ENCODE measurements at places on chromosomes 4 and X.
A peak's percentile ranks its signal among the peaks of the same experiment; 100 is the strongest.

- no peak for DNase-seq
Measured at GRCh38 chr4:153166716-153167501, 37.3 kb upstream of the TRIM2 start.

- DNase-seq = no peak
Measured at GRCh38 chrX:96455078-96455477, 229.6 kb upstream of the DIAPH2 start.

- DNase-seq = no peak
Measured at GRCh38 chr4:41437111-41437536, 100.8 kb upstream of the LIMCH1 start.

DNA sequence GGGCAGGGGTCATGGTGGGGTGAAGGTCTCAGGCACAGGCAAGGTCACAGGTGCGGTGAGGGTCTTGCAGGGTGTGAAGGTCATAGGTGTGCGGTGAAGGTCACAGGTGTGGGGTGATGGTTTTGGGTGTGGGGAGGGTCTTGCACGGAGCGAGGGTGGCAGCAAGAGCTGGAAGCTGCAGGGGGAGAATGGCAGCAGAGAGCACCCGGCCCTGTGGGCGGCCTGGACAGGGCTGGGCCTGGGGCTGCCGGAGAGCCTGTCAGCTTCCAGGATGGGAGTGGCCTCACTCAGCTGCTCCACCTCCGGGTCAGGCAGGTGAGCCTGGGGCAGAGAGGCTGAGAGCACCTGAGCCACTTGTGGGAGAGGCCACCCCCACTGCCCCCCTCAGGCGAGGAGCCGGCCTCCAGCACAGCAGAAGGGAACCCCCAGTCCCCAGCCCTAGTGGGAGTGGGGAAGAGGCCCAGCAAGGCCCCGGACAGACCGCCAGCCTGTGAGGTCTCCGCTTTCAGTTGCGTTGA lies 1.5 kb downstream of the MSANTD1 start:
- DNase-seq = no peak

- DNase-seq = no peak
Measured at GRCh38 chr4:127335073-127335620, 297.6 kb upstream of the INTU start.

DNA sequence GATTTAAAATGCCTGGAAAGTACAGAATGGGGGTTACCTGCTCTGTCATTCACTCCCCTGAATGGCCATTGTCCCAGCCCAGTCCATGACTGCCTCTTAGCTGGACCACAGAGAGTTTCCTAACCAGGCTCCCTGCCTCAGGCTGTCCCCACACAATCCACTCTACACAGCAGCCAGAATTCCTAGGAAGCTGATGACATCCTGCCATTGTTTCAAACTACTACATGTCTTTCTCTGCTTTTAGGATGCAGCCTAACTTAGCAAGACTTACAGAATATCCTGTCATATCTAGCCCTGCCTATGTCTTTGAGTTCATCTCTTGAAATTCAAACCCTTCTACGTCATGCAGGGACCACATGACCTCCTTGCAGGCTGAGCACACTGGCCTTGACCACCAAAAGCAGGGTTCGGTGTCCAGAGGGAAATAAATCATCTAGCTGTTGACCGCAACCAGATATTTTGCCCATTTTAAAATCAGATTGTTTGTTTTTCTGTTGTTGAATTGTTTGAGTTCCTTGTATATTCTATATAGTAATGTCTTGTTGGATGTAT lies 16.1 kb upstream of the CRMP1 start:
- no peak for DNase-seq

DNA sequence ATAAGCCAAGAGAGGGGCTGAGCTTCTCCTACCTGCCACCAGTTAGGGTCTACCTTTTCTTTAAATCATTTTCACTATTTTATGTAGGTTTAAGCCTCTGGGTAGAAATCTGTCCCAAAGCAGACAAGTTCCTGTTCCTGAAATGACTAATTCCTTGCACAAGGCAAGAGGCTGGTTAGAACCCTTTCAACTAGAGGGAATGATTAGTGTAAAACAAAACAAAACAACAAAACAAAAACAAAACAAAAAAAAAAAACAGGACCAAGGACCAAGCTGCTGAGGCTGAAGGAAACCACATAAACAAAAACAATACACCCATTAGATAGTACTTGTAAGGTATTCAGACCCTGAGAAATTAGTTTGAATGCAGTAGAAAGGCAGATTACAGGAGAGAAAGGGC lies 62.7 kb downstream of the MAML3 start:
- DNase-seq = no peak

DNA sequence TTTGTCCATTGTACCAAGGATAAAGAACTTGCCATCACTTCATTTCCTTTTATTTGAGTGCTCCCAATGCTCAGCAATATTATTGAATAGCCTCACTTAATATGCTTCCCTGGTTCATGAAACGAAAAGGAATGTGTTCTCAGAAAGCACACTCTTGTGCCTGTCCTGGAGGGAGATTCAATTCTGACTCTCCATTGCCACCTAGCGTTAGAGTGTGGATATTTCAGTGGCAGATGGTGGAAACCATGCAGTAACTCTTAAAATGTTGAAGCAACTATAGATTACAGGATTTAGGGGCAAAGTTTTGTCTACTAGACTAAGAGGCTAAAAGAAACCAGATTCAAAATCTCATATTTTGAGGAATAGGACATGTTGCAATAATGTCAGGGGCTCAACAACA lies 36.0 kb downstream of the GAB3 start:
- DNase-seq = peak; percentile 69

GRCh38 chrX:68827848-68828624 lies 785 bp upstream of the EFNB1 start:
- peak; percentile 73 for DNase-seq

DNA sequence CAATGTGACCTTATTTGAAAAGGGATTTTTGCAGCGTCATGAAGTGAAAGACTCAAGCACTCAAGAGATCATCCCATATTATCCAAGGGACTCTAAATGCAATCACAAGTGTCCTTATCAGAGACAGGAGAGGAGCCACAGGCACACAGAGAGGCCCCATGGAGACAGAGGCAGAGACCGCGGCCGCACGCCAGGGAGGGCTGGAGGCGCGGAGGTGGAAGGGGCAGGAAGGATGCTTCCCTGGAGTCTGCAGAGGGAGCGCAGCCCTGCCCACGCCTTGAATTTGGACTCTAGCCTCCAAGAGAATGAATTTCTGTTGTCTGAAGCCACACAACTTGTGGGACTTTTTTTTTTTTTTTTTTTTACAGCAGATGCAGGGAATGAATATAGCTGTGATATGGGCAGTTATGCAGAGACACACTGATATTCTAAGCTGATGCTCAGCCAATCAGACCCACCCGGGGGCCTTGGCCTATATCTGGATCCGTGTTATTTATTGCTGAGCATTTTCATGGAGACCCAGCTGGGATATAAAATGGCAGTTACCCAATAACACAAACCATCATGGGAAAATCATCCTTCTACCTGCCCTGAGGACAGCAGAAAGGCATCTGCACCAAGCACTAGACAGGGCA lies 244.8 kb upstream of the PSAPL1 start:
- no peak for DNase-seq

- no peak for DNase-seq
Measured at GRCh38 chr4:5238173-5238572, 186.9 kb downstream of the STK32B start.

DNA sequence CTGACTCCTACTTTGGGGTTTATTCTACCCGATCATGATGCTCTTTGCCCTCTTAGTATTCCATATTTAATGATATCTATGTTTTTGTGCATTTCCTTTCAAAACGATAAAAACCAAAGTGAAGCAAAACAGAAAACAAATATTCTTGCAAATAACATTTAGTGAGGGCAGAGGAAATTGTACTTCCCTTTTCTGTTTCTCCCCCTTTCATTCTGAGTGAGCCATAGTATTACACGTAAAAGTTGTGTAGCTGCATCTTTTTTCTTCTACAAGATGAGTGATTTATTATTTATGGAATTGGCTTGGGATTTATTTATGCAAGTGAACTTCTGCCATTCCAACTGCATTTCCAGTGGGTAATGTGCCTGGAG lies 109.9 kb downstream of the AFF2 start:
- no peak for DNase-seq

GRCh38 chr4:68490826-68491457 lies 43.7 kb downstream of the TMPRSS11E start:
- DNase-seq = peak; percentile 9

DNA sequence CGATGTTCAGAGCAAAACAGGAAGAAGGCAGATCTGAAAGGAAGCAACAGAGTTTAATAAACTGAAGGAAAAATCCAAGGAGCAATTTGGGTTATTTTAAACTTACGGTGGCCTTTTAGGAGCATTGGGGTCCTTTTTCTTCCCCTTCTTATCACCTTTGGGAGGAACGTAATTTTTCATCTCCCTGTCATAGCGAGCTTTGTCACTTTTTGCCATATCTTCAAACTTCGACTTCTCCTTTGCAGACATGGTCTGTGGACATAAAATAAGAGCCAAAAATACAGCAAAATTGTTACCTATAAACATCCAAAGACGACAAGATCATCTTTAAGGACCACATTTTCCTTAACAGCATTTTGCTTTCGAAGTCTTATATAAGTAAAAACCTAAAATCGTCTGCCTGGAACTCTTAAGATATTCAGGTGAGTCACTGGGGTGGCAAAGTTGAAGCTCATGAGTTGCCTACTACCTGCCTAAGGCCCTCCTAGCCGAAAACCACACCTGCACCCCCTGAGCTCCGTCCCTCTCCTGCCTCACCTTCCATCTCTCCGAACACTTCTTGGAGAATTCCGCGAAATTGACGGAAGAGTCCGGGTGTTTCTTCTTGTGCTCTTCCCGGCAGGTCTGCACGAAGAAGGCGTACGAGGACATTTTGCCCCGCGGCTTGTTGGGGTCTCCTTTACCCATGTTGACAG lies 1.0 kb downstream of the HMGB2 start:
- peak; percentile 63 for DNase-seq

DNA sequence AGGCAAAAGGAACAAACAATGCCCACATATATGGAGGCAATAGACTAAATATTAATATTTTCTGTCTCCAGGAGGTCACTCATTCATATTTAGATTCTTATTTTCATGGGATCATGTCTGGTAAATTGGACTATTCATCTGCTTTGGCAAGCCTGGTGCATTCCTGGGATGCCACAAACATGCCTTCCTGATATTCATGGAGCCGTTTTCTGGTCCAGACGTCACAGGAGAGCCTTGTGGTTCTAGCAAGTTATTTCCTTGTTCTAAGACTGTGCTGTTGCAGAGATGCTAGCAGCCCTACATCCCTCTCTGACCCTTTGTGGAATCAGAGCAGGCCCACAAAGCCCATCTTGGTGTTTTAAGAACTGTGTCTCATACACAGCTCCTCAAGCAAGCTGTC lies 16.1 kb upstream of the EXOSC9 start:
- DNase-seq = no peak

DNA sequence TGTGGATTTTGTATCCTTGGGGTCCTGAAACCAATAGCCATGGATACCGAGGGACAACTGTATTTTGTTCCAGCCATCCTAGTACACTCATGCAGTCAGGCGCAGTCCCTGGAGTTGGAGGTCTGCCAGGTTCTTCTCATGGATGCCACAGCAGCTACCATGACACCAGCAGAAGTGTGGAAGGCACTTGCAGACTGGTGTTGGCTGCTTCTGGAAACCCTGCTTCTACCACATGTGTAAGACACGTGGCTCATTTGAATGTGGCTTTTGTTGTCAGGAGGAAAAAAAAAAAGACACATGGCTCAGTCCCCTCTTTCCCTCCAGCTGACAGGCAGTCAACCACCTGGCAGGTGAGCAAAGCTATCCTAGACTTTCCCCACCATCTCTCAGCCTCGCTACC lies 19.4 kb downstream of the DRD5 start:
- DNase-seq = no peak

DNA sequence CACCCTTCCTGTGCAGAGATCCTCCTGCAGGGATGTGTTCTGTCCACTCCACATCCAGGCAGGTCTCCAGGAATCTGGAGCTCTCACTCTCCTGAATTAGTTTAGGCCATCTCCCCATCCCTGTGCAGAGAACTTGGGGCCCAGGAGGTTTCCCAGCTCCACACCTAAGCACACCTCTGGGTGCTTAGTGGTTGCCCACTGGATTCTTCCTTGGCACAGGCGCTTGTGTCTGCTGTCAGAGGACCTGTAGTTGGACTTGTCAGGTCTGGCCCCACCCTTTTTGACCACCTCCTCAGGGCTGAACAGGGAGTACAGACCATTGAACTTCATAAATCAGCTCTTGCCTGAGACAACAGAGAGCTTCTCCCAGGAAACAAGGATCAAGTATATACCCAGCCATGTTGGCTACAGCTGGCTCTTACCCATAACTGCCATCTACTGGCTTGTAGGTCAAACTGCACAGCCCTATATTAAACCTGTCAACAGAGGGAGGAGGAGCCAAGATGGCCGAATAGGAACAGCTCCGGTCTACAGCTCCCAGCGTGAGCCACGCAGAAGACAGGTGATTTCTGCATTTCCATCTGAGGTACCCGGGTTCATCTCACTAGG lies 275.5 kb downstream of the PPARGC1A start:
- no peak for DNase-seq

All from hematopoietic multipotent progenitor cell treated with erythropoietin and hydrocortisone succinate and interleukin-3 and kit ligand, for 17 days (in vitro differentiated cells).